NCI-H2081 (cell line): ENCODE measurements at places on chromosomes 12 and 14.
A peak's percentile ranks its signal among the peaks of the same experiment; 100 is the strongest.

DNA sequence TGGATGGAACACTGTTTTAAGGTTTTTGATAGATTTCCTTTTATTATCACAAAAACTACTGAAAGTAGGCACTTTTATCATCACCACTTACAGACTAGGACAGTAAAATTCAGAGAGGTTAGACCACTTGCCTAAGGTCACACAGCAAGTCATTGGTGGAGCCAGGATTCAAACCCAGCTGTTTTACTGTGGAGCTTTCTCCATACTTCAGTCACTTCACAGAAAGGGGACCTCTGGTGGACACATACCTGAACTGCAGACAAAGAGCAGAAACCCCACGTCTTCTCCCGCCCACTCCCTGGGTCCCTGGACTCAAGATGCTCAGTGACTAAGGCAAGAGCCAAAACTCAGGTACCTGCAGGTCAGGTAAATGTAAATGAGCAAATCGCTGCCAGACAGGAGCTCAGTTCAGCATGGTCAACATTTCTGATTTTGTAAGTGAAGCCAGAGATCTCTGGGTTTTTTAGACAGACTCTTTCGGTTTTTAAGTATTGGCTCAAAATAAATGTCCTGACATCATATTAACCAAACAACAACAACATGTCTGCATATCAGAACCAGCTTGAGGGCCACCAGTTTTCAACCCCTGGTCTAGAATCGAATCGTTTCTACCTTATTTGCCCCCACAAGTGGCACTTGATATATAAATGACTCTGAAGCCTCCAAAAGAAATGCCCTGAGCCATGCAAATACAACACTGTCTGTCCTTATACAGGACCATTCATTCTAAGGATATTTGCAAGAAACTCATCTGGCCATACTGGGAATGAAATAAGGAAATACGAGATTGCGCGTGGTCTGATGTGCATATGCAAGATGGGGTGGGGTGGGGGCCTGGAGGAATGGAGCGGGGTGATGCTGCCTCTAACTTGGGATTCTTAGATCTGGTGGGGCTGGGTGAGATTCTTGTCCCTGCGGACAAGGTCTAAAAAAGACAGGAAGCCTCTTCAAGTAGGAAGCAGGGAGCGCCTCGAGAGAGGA is 110.9 kb downstream of the KSR2 start:
- DNase-seq: peak; percentile 35

- DNase-seq: no peak
Observed at GRCh38 chr12:122371475-122372045, 50.9 kb downstream of the CLIP1 start.

GRCh38 chr12:93456077-93456476 is 11.2 kb upstream of the MRPL42 start:
- DNase-seq: no peak

DNA sequence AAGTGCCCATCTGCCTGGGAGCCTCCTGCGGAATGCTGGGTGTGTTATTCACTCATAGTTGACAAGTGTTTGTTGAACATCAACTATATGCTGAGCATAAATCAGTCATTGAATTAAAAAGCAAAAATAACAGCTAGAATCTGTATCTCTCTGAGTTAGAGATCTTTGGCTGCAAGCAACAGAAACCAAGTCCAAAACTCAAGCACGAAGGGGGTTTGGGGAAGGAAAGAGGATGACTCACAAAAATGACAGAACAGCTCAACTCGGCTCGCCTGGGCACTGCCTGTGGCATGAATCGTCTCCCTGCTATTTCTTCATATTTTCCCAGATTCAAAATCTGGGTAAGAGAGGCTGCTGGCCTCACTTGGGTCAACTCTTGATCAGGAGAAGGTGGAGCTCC is 72.6 kb upstream of the NCOR2 start:
- DNase-seq: no peak

DNA sequence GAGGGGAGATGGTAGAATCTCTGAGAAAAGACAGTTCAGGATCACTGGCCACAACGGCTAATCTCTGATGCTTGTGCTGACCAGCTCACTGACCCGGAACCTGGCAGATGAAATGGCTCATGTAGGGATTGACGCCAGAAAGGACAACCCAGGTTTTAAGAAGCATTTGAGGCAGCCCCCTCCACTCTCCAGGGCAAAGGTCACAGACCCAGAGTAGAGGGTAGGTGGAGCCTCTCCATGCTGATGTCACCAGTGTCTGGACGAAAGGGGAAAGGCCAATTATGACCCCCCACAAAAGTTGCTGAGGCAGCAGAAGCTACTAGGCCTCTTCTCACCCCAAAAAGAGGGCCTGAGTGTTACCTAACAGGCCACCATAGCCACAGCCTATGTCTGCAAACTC is 1.2 kb downstream of the METTL1 start:
- DNase-seq: no peak

GRCh38 chr12:117111821-117112595 is 12.8 kb upstream of the TESC start:
- DNase-seq: peak; percentile 53

DNA sequence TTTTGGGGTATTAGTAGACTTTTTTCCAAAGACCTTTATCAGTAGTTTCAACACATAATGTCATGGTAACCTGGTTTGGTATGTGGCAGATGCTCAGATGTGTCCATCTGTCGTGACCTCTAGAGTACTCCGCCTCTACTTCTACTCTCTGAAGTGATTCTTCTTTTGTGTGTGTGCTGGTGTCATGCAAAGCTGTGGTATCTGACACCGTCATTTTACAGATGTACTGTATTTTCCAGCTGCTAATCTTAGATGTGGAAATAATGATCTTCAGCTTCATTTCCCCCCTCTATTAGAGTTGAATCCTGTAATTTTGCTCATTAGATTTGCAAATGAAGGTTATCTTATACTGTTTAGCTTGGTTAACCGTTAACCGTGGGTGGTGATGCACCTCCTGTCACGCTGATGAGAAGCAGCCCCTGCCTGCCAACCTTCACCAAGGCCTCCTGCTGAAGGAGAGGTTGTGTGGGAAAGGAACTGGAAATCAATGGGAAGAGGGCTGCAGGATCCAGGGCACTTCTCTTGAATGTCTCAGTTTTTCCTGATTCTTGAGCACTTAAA is 222.4 kb upstream of the AMIGO2 start:
- DNase-seq: no peak

- no peak for DNase-seq
Observed at GRCh38 chr12:92721130-92721529, 18.3 kb downstream of the PLEKHG7 start.

- DNase-seq: no peak
Observed at GRCh38 chr14:73817020-73817655, 34.5 kb upstream of the PTGR2 start.

DNA sequence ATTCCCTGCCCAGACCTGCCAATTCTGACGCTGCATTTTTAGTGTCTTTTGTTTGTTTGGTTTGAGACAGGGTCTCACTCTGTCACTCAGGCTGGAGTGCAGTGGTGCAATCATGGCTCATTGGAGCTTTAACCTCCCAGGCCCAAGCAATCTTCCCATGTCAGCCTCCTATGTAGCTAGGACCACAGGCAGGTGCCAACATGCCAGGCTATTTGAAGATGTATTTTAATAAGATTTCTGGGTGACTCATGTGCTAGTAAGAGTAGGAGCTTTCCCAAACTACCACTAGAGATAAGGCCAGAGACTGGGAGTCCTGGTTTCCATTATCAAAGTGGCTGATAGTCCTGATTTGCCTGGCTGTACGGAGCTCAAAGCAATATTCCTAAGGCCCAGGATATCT is 693.3 kb downstream of the MED13L start:
- no peak for DNase-seq

- no peak for DNase-seq
Observed at GRCh38 chr12:109741286-109741969, 27.8 kb downstream of the FAM222A start.

DNA sequence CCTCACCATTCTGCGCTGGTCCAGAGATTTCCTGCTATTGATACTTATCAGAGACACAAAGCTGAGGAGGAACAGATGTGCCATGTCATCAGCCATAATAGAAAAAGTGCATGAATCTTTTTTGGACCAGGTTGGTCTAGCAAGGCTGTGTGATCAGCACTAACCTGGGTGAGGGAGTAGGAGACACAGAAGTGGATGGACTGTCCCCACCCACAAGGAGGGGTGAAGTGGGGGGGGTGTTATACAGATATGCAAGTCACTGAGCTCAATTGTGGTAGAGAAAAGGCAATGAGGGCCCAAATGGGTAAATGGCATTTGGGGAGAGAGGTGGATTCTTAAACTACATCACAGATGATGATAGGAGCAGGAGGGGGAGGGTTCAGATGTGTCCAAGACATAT is 123.0 kb downstream of the SAMD4A start:
- no peak for DNase-seq

- DNase-seq: no peak
Observed at GRCh38 chr14:99706107-99706900, 22.2 kb downstream of the CYP46A1 start.

- no peak for DNase-seq
Observed at GRCh38 chr14:21191261-21191808, 35.5 kb upstream of the OR5AU1 start.

DNA sequence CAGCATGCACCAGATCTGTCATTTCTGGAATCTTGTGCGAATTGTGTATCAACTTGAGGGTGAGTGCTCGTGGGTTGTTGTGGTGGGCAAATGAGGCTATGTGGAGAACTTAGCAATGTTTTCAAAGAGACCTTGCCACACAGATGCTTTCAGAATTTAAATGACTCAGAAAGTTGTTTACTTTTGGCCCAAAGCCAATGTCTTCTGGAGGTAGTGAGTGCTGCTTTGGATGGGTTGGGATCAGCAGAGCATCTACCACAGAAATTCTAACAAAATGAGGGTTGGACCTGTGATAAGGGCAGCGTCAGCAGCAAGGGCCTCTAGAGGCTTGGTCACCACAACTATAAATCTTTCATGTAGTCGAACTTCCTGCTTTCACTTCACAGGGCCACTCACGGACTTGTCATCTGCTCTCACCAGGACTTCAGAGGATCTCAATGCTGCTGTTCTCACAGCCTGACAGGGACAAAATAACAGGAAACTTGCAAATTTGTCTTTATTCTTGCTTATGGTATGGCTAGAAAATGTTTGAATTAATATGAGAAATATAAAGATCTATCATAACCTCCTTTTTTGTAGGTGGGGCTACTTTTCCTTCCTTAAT is 111.4 kb downstream of the DACT1 start:
- DNase-seq: no peak

DNA sequence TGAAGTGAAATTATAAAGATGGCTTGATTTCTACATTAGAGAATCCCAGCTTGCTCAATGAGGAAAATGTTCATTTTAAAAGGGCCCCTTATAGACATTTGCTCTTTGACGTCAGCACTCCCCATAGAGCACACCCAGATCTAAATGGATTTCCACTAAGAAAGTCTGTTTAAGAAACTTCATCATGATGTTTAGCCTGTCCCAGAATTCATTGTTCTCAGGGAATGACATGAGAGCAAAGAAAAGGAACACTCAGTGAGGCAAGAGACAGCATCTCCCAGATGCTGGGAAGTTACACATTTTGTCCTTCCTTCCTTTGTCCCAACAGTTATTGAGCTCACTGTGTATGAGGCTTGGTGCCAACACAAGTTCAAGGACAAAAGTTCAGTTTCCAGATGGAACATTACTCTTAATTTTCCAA is 4.9 kb downstream of the PHLDA1 start:
- no peak for DNase-seq

DNA sequence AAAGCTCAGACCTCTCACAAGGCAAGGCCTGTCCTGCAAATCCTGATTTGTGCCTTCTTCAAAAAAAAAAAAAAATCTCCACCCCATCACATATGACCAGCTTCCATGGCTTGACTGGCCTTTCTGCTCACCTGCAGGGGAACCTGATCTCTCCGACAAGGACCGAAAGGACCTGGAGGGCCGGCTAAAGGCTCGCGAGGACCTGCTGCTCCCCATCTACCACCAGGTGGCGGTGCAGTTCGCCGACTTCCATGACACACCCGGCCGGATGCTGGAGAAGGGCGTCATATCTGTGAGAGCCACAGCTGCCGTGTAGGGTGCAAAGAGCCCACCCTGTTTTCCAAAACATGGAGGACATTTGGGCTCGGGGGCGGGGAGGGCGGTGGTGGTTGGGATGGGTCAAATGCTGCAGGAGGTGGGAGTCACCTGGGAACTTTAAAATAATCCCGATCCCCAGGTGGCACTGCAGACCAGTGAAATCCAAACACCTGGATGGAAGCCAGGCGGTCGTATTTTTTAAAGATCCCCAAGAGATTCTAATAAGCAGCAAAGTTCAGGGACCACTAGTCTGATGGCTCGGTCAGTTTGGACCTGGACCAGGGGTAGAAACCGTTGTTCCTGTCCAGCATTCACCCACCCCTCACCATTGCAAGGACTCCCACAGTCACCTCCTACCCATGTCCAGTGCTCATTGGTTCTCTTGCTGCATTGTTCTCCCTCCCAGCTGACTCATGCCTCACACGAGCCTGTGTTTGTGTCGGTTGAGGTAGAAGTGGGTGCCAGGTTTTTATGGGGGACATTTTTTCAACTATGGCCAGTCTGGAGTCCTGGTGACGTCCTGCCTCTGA is 44.8 kb downstream of the FOXN4 start:
- DNase-seq: peak; percentile 85

- no peak for DNase-seq
Observed at GRCh38 chr14:105052110-105052458, 13.1 kb downstream of the GPR132 start.

GRCh38 chr14:75697918-75698317 is 36.9 kb downstream of the TTLL5 start:
- no peak for DNase-seq

GRCh38 chr12:32874975-32875374 is 21.6 kb downstream of the PKP2 start:
- DNase-seq: no peak

DNA sequence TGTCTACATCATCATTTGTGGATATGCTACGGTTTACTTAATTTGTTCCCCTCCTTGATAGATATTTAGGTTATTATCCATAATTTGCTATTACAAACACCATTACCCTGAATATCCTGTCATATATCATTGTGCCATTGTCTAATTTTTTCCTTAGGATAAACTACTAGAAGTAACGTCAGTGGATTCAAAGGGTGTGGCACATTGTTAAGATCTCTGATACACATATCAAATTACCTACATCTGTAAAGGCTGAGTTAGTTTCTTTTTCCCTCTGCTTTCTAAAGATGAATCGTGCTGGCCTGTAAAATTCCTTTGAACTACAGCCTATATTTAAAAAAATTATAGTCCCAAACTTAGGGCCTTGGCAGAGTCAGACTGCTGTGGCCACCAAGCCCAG is 53.9 kb upstream of the STRN3 start:
- DNase-seq: no peak

GRCh38 chr14:88522393-88522792 is 32.4 kb downstream of the PTPN21 start:
- DNase-seq: no peak

DNA sequence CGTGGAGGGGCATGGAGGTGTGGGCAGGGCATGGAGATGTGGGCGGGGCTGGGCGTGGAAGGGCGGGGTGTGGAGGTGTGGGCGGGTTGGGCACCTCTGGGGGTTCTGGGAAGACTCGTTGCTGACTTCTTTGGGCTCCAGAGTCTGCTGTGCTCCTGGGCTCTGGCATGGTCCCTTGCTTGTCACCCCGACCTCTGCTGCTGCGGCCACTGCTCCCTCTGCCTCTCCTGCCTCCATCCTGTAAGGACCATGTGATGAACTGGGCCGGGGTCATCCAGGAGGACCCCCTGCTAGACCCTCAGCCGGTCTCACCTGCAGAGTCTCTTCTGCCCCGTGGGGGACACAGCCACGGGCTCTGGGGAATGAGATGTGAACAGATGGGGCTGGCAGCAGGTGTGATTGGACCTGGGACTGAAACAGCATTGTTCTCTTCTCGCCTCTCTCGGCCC is 15.3 kb downstream of the NOC4L start:
- no peak for DNase-seq

- DNase-seq: no peak
Observed at GRCh38 chr12:78062786-78063185, 232.1 kb downstream of the NAV3 start.

GRCh38 chr14:98544174-98544573 is 727.8 kb downstream of the BCL11B start:
- DNase-seq: no peak
